ENCODE measurements at places on chromosomes 5 and 9. TPM values are rescaled to one million over a fixed set of nuclear protein-coding genes. Genes with fewer than 3 reads are reported as not detected.

- no peak for DNase-seq
- H3K36me3 ChIP-seq: no peaks in the 10 kb centered on the region
- no peak overlapping the region for H3K27ac ChIP-seq
- no peaks in the 10 kb centered on the region for H3K27me3 ChIP-seq
- no peak overlapping the region for H3K4me3 ChIP-seq
- H3K4me1 ChIP-seq: peaks cover 6% of the 10 kb centered on the region
Observed at GRCh38 chr9:92512622-92513021, 23.2 kb downstream of the ECM2 start.

DNA sequence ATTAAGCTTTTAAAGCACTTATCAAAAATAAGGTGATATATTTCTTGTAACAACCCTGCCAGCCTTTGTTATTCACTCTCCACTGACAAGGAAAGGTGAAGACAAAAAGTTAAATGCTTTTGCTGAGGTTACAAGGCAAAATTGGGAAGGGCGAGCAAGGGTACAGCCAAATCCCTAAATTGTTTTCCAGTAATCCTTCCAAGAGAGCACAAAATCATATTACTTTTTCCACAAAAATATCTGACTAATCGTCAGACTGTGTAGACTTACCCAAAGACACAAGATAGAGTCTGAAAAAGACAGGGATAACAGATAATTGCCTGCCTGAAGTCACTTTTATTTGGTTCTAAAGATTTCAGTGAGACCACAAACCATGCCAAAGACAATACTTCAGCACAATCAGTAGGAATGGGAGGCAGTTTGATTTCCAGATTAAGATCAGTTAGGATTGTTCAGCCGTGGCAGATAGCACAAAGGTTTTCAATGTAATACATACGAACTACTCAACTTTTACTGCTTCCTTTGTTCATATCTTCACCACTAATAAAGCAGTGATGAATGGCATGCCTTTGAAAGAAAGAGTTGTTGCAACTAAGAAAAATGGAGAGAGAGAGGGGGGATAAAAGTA is 383.8 kb upstream of the TUSC1 start:
- no peaks in the 10 kb centered on the region for H3K36me3 ChIP-seq
- no peak for DNase-seq

GRCh38 chr9:79812099-79812498 is 240.3 kb downstream of the TLE4 start:
- no peaks in the 10 kb centered on the region for H3K27me3 ChIP-seq
- H3K36me3 ChIP-seq: no peaks in the 10 kb centered on the region
- no peak for DNase-seq

DNA sequence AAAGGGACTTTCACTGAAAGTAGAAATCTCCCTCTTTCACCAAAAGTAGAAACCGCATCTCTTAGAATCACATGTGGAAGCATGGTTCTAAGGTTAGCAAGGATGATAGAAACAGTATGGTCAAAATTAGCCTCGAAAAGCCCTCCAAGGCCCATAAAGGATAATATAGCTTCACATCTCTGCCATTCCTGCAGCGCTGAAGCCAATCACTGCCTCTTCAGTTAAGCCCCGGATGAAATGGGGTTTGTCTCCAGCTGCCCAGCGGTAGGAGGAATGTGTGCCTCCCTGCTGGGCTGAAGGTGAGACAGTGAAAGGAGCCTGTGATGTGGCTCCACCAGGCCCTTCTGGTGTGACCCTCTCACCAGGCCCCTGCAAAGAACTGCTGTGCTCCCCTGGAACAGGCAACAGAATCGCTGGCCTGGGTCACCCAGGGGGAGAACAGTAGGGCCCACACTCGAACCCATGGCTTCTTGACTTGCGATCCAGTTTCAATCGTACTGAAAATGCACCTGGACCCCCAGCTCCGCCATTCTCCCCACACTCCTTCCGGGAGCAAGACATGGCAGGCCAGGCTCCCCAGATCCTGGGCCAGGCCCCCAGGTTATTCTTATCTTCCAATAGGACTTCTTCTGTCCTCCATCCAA is 47.2 kb downstream of the CAMK2A start:
- H3K36me3 ChIP-seq: peaks cover 21% of the 10 kb centered on the region
- DNase-seq: no peak
- no peaks in the 10 kb centered on the region for H3K27me3 ChIP-seq
- peaks cover 42% of the 10 kb centered on the region for H3K4me1 ChIP-seq
- peak overlapping the region; percentile 1 for H3K4me3 ChIP-seq

DNA sequence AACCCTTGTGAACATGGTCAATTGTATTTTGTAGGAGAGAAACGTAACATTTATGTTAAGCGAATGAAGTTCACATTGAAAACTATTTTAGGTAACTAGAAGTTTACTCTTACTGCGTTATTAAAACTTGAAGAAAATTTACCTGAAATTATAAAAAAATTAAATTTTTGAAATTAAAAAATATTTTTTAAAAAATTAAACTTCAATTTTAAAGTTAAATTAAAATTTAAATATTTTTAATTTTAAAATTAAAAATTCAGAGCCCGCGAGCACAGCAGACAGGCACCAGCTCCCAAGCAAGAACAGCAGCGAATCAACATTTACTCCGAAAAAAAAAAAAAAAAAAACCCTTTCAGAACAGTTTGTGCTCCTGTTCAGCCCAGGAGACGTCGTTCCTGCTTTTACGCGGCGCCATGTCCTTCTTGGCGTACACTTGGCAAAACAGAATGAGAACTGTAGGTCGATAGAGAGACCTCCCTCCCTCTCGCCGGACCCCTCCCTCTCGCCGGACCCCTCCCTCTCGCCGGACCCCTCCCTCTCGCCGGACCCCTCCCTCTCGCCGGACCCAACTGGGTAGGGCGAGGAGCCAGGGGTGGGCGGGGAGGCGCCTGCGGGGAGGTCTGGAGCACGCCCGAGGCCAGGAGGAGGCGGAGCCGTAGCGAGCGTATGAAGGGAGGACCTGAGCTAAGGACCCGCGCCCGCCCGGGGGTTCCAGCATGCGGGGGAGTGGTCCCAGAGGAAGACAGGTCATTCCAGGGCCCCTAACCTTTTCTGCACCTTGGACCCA is 235.8 kb downstream of the ROR2 start:
- no peaks in the 10 kb centered on the region for H3K36me3 ChIP-seq
- peak; percentile 77 for DNase-seq
- peaks cover 8% of the 10 kb centered on the region for H3K27me3 ChIP-seq

GRCh38 chr5:14851050-14851419 is 20.5 kb downstream of the ANKH start:
- H3K27ac ChIP-seq: no peak overlapping the region
- DNase-seq: no peak
- no peaks in the 10 kb centered on the region for H3K27me3 ChIP-seq
- peaks cover 39% of the 10 kb centered on the region for H3K4me1 ChIP-seq
- H3K4me3 ChIP-seq: no peak overlapping the region

- no peaks in the 10 kb centered on the region for H3K36me3 ChIP-seq
- no peaks in the 10 kb centered on the region for H3K27me3 ChIP-seq
- no peak overlapping the region for H3K4me3 ChIP-seq
- DNase-seq: no peak
- no peaks in the 10 kb centered on the region for H3K4me1 ChIP-seq
- H3K27ac ChIP-seq: no peak overlapping the region
Observed at GRCh38 chr5:22605473-22605872, 247.7 kb downstream of the CDH12 start.

DNA sequence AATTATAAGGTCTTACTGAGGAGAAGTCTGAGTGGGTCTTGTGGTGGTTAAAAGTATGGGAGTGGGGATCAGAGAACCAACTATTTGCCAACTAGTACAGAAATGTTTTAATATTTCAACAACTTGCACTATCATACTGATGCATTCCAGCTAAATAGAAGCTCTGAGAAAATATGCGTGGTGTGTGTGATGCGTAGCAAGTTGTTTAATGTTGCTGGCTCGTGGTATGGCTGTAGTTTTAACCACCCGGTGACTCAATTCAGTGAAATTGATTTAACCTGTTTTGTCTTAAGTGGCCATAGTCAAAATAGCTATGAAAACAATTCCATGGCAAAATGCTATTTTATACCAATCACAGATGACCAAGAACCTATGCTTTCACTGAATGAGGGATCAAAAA is 176.5 kb upstream of the SLC24A2 start:
- H3K27me3 ChIP-seq: no peaks in the 10 kb centered on the region
- H3K27ac ChIP-seq: no peak overlapping the region
- no peak overlapping the region for H3K4me3 ChIP-seq
- H3K4me1 ChIP-seq: no peaks in the 10 kb centered on the region
- H3K36me3 ChIP-seq: no peaks in the 10 kb centered on the region

DNA sequence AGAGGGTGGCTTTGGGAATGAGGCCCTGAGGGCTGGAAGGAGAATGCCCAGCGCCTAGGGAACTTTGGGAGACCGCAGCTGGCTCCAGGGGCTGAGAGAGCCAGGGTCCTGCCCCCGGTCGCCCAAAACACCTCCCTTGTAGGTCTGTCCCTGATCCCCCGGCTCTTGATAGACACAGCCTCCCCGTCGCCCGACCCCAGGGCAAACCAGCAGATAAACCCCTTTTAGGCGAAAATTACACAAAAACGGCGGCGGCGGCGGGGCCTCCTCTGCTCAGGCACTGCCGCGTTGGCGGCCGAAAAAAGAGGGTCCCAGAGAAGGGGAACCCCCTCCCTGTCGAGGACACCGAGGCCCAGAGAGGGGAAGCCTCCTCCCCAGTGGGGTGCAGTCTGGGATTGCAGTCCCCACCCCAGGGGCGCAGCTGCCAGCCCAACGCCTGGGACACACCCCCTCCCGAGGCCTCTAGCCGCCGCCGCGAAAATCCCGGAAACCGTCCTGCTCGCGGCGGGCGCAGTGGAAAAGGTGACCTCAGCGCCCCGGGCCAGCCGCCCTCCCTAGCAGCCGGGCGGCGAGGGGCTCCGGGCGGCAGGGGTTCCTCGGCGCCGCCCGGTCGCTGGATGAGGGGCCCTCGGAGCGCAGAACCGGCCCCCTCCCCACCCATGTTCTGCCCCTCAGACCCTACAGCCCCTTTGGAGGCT is 3.1 kb upstream of the BARX1 start:
- no peak overlapping the region for H3K27ac ChIP-seq
- no peak for DNase-seq
- H3K27me3 ChIP-seq: peaks cover 36% of the 10 kb centered on the region
- H3K4me3 ChIP-seq: peak overlapping the region; percentile 33
- peaks cover 4% of the 10 kb centered on the region for H3K4me1 ChIP-seq

GRCh38 chr9:136527721-136528710 is 17.8 kb downstream of the NOTCH1 start:
- H3K4me1 ChIP-seq: peaks cover 63% of the 10 kb centered on the region
- no peak overlapping the region for H3K4me3 ChIP-seq
- H3K36me3 ChIP-seq: no peaks in the 10 kb centered on the region
- DNase-seq: no peak
- H3K27ac ChIP-seq: peak overlapping the region; percentile 85
- peaks cover 3% of the 10 kb centered on the region for H3K27me3 ChIP-seq

GRCh38 chr5:157504053-157504452 is 44.0 kb downstream of the NIPAL4 start:
- DNase-seq: no peak
- H3K36me3 ChIP-seq: peaks cover 3% of the 10 kb centered on the region
- H3K4me1 ChIP-seq: no peaks in the 10 kb centered on the region

- H3K27me3 ChIP-seq: no peaks in the 10 kb centered on the region
- peak overlapping the region; percentile 11 for H3K27ac ChIP-seq
- H3K36me3 ChIP-seq: no peaks in the 10 kb centered on the region
- no peak overlapping the region for H3K4me3 ChIP-seq
- DNase-seq: peak; percentile 66
Observed at GRCh38 chr5:152288499-152288898, 116.6 kb downstream of the NMUR2 start.

DNA sequence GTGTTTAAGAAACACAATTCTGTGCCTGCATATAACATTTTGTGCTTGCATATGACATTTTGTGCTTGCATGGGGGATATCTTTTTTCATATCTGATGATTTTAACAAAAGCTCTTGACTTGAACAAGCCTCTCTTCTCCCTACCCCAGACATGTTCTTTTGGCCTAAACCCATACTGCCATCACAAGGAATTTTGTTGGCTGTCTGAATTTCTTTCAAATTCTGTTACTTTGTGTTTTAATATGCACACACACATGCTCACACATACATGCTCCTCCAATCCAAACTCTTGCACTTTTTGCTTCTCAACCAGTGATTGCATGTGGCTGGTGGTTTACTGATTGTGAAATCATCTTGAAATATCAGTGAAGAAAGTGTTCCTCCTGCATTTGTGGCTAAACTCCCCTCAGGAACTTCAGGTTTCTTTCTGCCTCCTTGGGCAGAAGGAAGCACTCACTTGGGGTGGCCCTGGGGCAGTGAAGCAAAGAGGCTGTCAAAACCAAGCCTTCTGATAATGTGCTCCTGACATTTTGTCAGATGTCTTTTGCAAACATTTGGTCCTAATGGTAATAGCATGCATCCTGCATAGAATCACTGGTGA is 377.2 kb upstream of the KLF4 start:
- H3K4me1 ChIP-seq: no peaks in the 10 kb centered on the region
- no peak for DNase-seq
- no peak overlapping the region for H3K27ac ChIP-seq
- no peak overlapping the region for H3K4me3 ChIP-seq
- H3K36me3 ChIP-seq: no peaks in the 10 kb centered on the region
- no peaks in the 10 kb centered on the region for H3K27me3 ChIP-seq

GRCh38 chr5:58677650-58678049 is 94.8 kb downstream of the RAB3C start:
- no peaks in the 10 kb centered on the region for H3K27me3 ChIP-seq
- H3K4me3 ChIP-seq: no peak overlapping the region
- no peak for DNase-seq
- H3K27ac ChIP-seq: no peak overlapping the region
- no peaks in the 10 kb centered on the region for H3K36me3 ChIP-seq
- H3K4me1 ChIP-seq: no peaks in the 10 kb centered on the region

DNA sequence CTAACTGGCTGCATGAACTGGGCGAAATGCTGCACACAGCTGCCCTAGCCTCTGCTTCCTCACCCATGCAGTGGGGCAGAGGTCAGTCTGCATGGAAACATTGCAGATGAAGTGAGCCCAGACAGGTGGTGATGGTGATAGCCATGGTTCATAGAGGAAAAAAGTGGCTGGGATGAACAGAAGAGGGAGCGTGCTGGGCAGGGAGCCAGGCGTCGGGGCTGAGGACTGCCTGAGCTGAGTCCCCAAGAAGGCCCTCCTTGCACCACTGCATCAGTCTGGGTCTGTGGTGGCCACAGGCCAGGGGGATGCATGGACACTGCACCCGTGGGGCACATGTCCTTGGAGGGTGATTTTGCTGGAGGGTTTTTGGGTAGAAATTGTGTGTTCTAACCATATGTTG is 80.5 kb downstream of the AMBP start:
- peaks cover 20% of the 10 kb centered on the region for H3K4me1 ChIP-seq
- H3K36me3 ChIP-seq: no peaks in the 10 kb centered on the region
- H3K4me3 ChIP-seq: no peak overlapping the region
- no peak overlapping the region for H3K27ac ChIP-seq
- DNase-seq: no peak

The PPIC gene
- total RNA-seq: 15.9 TPM

The KIF12 gene
- not detected for total RNA-seq

The OR1Q1 gene
- not detected for total RNA-seq

The SLC6A19 gene
- total RNA-seq: not detected
